ENCODE measurements at places on chromosomes 3 and 15. TPM values are rescaled to one million over a fixed set of nuclear protein-coding genes. Genes with fewer than 3 reads are reported as not detected.

The NEK11 gene
- total RNA-seq, result 1.9 TPM

The NLGN1 gene
- 12.5 TPM for total RNA-seq

The SLC12A8 gene
- 2.2 TPM for total RNA-seq

The SH3GL3 gene
- total RNA-seq, result not detected

The CCR8 gene
- total RNA-seq, result not detected

The SI gene
- total RNA-seq, result not detected

The NR1I2 gene
- total RNA-seq, result not detected

The STARD5 gene
- 5.0 TPM for total RNA-seq

The CRTC3 gene
- 4.7 TPM for total RNA-seq

The MORF4L1 gene
- 485 TPM for total RNA-seq

The MNS1 gene
- total RNA-seq, result 0.36 TPM

DNA sequence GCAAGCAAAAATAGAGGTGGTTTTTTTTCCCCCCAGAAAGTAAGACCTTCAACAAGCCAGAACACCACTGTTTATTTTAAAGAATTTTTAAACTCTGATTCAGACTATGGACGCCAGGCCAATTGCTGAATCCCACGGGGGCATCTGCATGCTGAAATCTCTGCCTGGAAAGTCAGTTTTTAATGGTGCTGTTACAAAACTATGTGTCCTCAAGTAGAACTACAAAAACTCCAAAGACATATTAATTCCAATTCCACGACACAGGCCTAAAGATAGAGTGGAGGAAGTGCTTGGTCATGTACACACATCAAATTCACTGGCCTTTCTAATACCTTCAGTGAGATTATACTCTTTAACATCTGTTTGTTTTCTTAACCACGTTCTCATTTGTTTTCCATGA lies 490.5 kb upstream of the NR2F2 start:
- peak; percentile 93 for DNase-seq

GRCh38 chr3:39205919-39206516 lies 13.6 kb upstream of the XIRP1 start:
- no peak for DNase-seq

DNA sequence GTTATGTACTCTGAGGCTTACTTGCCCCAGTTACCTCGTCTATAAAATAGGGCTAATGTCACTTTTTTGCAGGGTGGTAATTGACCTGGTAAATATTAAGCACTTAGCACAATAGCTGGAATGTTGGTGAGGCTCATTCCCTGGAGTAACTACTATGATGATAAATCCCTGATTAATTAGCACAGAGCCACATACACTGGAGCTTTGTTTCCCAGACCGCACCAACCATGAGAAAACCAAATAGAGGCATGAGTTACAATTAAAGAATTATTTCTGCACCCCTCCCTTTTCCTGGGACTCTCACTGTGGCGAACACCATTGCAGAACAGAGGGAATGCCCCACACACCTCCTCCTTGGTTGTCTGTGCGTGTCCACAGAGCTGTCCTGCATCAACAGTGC lies 76.6 kb upstream of the CPOX start:
- no peak for DNase-seq

- no peak for DNase-seq
Observed at GRCh38 chr15:58458076-58458475, 26.3 kb downstream of the LIPC start.

DNA sequence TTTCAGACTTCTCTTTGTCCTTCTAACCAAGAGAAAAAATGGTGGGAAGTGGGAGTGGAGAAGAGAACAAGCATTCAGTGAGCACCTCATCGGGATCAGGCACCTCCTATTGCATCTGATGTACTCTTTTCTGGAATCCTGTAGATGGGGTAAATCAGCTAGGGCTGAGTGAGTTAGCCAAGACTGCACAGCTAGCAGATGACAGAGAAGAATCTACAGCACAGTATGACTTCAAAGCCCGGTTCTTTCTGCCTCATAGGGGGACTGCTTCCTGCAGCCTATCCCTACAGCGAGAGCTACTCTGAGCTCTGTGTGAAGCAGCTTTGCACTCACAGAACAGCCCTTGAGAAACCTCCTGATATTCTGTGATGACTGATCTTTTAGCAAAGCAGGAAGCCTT lies 275.2 kb upstream of the MEIS2 start:
- no peak for DNase-seq

- DNase-seq, result no peak
Observed at GRCh38 chr3:64988188-64988587, 300.4 kb upstream of the ADAMTS9 start.

GRCh38 chr3:177283983-177284382 lies 86.7 kb upstream of the TBL1XR1 start:
- DNase-seq, result no peak

GRCh38 chr3:186251948-186252619 lies 110.0 kb downstream of the DGKG start:
- no peak for DNase-seq

GRCh38 chr3:191959876-191960413 lies 499.0 kb downstream of the PYDC2 start:
- DNase-seq, result no peak

DNA sequence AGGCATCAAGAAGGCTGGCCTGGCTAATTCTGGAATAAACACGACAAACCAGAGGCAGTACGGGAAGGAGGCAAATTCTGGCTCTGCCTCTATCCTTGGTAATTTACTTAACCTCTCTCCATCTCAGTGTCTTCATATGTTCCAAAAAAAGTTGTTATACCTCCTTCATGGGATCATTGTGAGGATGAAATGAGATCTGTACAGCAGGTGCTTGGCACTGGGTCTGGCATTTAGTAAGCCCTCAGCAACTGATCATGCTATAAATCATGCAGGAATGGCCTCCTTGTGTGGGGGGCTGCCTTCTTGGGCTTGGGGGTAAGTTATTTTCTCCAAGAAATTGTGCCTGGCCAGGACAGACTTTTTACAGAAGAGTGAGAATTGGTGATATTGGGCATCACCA lies 38.3 kb upstream of the TRA2B start:
- no peak for DNase-seq

- DNase-seq, result no peak
Observed at GRCh38 chr3:79246875-79247724, 520.7 kb downstream of the ROBO1 start.

DNA sequence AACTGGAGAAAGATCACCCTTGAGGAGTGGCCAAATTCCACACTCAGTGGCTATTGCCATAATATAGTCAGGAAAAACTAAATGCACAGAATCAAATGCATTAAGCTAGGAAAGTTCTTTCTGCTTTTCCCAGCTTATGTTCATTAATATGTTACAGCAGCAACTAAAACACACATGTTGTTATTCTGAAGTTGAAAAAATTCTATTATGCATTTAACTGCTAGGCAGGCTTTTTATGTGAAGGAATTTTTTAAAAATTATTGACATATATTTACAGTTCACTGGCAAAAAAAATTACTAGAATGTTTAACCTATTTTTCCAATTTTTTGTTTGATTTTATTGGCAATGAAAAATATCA lies 135.2 kb upstream of the IL12A start:
- DNase-seq, result no peak

GRCh38 chr15:25709437-25710159 lies 153.5 kb downstream of the ATP10A start:
- DNase-seq, result no peak

GRCh38 chr3:70342149-70342548 lies 29.7 kb upstream of the MDFIC2 start:
- no peak for DNase-seq

DNA sequence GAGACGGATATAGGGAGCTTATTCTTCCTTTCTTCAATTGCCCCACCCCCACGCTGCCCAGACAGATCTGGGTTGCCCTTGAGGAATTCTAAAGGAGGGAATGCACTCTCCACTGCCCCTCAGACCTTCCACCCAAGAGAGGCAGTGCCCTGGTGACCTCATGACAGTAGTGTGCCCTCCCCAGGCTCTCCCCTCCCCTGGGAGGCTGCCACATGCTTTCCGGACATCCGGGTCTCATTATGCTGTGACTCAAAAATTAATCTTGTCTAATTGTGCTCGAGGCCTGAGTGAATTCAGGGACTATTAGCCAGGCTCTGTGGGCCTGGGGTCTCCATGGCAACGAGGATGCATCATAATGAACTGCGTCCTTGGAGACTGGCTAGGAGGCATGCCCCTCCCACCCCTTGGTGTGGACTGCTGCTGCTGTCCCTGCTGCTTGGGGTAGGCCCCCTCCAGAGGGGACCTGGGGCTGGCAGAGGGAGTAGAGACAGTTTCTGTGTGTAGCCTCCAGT lies 20.8 kb downstream of the CORO2B start:
- DNase-seq, result peak; percentile 75

DNA sequence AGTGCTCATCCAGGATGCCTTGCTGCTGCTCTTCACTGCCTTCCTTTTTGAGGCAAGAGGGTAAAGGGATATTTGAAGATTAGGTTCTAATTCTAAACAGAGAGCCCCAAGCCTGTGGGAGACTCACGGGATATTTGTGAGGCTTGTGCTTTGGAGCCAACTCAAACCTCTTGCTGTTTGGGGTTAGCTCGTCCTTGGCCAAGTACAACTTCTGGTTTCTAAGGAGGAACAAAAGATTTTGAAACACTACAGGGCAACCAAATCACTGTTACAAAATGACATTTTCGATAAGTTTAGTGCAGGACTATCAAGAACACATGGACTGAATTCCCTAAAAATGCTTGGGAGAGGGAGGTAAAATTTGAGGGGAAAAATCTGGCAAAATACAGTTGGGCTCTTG lies 190.2 kb downstream of the RORA start:
- no peak for DNase-seq

GRCh38 chr3:50656417-50657195 lies 18.1 kb upstream of the DOCK3 start:
- no peak for DNase-seq

DNA sequence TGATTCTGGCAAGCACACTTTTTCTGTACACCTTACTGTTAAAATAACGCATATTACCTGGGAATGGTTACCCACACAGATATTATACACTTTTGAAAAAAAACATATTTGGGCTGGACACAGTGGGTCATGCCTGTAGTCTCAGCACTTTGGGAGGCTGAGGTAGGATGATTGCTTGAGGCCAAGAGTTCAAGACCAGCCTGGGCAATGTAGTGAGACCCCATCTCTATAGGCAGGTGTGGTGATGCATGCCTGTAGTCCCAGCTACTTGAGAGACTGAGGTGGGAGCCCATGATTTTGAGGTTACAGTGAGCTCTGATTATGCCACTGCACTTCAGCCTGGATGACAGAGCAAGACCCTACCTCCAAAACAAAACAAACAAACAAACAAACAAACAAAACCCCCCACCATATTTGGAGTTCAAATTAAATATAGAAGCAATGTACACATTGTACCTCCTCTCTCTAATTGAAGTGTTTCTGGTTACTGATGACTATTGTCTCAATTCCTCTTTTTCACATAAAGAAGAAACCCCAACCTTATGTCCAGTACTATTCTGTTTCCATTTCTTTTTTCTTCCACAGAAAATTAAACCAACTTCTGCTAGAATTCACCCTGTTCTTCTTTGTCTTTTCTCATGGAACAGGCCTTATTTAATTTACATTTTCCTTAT lies 152.6 kb upstream of the UMPS start:
- DNase-seq, result no peak

DNA sequence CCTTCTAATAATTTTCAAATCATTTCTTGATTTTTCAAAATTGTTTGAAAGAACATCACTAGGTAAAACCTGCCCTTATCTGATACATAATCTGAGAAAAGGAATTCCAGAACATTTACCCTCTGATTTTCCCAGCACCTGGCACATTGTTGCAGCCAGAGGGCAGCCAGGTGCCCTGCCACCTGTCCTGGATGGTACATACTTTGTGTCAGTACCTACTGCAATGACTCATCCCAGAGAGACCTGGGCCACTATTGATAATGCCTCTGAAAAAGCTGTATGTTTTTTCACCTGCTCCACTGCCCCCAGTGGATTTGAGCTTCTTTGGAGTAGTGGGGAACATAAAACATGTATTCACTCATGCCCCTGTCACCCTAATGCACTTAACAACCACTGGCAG lies 648.9 kb upstream of the GBE1 start:
- DNase-seq, result no peak

- DNase-seq, result no peak
Observed at GRCh38 chr3:4613366-4613765, 120.2 kb downstream of the ITPR1 start.

DNA sequence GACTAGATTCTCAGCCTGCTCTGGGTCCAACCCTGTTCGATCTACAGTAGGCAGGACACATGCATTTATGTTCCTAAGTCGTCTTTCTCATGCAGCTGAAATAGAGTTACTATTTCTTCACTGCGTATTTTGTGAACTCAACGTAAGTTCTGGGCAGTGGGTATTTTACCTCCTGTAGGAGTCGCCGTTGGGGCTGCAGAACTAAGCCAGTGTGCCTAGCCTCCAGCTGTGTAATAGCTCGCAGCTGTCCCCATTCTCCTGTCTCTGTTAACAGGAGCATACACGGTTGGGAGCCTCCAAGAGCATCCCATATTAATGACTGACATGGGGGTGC lies 58.4 kb upstream of the HRH1 start:
- DNase-seq, result peak; percentile 23

DNA sequence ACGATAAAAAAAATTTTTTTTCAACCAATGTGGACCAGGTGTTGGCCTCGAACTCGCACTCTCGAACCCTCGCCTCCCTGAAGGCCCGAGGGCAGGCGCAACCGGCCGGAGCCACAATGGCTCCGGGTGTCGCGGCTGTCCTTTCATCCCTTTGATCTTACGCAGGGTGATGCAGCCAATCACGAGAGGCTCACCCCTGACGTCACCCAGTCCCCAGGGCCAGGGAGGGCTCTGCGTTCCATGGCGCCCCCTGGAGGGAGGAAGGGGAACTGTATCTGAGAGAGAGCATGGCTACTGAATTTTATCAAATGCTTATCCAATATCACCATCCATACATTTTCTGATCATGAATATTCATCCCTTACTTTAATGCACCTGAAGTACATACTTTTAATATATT lies 15.4 kb upstream of the GMNC start:
- no peak for DNase-seq

DNA sequence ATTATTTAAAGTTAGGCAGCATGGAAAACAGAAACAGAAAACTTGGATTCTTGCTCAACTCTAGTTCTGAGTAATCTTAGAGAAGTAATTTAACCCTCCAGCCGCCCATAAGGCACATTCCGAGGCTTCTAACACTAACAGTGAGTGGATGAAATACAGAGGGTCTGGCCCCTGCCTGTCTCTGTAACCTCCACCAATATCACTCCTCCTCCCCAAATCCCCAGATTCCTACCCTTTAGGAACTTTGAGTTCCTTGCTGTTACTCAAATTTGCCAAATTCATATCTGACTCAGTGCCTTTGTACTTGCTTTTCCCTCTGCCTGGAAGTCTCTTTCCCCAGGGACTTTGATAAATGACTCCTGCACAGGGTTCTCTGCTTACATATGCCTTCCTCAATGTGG lies 112.5 kb upstream of the TGFBR2 start:
- peak; percentile 77 for DNase-seq

DNA sequence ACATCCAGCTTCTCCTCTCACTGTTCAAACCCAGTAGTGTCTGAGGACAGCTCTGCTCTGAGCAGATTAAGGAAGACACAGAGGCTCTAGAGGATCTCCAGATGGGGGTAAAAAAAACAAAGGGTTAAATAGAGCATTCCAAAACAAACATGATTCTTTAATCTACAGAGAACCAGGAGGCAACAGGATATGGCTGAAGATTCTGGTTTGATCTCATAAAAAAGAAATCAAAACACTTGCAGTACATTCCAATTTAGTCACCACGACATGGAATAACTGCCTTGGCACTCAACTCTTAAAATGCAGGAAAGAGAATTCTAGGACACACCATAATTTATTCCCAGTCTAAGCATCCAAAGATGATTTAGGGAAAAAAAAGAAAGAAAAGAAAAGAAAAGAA lies 32.0 kb downstream of the TM4SF4 start:
- peak; percentile 71 for DNase-seq
